NCI-H2171 treated with DMSO at 0.1 percent for 48 hours (cell line): ENCODE measurements at places on chromosomes 6 and 20.

GRCh38 chr6:170125456-170126300 lies 165.2 kb downstream of the DLL1 start:
- DNase-seq, result no peak

GRCh38 chr6:146358431-146359046 lies 185.1 kb upstream of the RAB32 start:
- DNase-seq, result no peak

DNA sequence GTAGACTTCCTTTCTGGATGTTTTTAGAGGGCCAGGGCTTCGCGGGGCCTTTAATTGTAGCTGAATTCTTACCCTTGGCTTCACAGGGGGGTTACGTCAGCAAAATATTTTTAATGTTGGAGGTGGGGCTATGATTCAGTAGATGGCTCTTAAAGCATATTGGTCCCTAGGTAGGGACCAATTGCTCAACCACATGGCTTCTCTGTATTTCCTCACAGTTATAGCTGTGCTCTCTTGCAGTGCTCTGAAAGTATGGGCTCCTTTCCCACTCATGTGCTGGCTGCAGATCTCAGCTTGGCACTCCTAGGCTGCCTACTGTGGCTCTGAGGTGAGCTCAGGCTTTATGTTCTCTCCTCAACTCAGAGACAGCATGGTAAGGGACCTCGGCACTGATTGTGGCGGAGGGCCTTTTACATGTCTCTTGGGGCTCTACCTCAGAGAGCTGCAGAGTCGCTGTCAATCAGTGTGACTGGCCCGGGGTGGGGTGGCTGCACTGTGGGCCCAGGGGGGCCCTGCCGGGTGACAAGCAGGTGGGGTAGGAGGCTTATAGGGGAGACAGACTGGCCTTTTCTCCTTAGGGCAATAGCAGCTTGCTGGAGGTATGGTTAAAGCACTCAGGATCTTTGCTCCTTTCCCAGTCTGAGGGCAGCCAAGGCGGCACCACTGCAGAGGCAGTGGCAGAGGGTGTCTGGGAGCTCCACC lies 318.0 kb downstream of the DOK5 start:
- DNase-seq, result no peak

- no peak for DNase-seq
These were observed 305.5 kb upstream of the SGK1 start for GRCh38 chr6:134623401-134623800.

- peak; percentile 11 for DNase-seq
These were observed 121.7 kb downstream of the EDN3 start for GRCh38 chr20:59421920-59422637.

GRCh38 chr6:125078602-125079321 lies 74.8 kb upstream of the TPD52L1 start:
- DNase-seq, result no peak

DNA sequence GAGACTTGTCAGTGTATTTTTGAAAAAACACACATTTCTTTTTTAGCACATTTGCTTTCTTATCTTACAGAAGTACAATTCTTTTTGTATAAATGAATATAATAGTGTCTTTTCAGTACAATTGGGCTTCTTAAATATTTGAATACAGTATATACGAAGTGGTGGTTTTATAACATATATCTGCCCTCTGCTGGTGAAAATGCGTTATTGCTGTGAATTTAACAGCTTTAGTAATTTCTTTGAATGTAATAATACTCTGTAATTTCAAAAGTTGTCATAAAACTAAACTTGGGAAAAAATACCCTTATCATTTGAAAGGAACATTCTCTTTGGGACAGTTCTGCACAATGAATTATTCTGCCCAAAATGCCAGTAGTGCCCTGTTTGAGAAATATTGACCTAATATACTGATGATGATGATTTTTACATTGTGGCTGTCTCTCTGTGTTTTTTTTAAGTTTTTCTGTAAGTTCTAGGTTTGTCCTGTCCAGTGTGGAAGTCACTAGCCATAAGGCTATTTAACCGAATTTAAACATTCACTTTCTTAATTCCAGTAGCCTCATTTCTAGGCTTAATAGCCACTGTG lies 19.0 kb downstream of the SMAP1 start:
- DNase-seq, result peak; percentile 49

- no peak for DNase-seq
These were observed 21.3 kb upstream of the EZR start for GRCh38 chr6:158840465-158840864.

DNA sequence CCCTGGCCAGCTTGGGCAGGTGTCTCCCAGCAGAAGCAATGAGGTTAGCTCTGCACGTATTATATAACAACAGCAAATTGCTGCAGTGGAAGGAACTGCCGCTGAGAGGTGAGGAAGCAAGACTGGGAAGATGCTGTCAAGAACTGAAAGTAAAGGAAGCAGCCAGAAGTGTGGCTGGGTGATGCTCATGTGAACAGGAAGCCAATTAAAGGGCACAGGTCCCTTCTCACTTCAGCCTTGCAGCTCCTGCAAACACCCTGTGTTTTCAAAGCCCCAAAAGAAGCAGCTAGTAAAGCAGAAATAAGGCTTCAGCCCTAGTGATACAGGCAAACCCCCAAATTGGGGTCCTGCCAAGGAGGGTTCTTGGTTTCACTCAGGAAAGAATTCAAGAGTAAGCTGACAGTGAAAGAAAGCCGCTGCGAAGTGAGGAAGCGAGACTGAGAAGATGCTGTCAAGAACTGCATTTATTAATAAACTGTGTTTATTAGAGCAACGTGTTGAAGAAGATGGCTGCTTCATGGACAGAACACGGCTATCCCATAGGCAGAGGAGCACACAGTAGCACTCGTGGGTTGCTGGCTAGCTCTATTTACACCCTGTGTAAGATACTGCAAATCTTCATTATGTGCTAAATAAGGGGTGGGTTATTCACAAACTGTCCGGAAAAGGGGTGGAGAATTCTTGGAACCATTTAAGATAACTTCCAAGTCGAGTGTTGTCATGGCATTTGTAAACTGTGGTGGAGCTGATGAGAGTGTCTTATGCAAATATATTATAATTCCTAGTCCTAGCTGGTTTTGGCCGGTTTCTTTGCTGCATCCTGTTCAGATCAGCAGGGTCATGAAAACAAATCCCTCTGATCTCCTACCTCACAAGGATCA lies 152.2 kb downstream of the LINC00237 start:
- no peak for DNase-seq

GRCh38 chr6:25747477-25747876 lies 7.1 kb upstream of the SLC17A4 start:
- no peak for DNase-seq

- DNase-seq, result no peak
These were observed 12.1 kb downstream of the SYNGAP1 start for GRCh38 chr6:33431880-33432541.

DNA sequence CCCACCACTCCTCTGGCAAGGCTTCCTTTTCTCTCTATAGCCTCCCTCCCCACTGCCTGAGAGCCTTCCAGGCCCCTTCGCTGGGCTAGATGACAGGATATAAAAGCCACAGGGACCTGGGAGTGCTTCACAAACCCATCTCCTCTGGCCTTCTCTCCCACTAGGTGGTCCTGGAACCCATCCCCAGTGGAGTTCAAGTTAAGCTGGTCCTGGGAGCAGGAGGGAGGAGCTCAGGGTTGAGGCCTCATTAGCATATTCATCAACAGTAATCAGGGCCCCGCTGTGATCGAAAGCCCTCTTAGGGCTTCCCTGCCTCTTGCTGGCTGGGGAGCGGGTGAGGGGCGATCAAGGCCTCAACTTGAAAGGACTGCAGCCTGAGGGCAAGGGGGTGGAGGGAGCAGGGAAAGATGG lies 9.1 kb downstream of the EBF4 start:
- DNase-seq, result no peak

DNA sequence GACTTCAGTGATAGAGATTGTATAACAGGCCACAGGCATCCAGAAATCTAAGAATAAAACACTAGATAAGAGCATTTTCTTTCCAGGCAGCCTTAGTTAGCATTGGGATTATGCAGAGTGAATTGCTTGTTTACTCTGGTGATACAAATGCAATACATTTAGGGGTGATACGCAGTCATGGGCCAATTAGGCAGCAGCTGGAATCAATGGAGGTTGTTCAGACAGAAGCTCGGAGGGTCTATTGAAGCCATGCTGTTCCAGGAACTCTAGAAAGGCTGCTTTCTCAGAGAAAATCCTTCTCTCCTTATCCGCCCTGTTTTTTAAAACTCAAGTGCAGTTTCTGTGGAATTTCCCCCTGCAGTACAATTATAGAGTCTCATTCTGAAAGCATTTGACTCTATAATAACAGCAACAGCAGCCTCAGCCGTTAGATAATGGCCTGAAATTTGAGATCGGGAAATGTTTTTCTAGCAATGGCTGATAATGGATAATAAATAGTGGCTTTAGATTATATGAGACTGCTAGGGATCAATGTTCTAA lies 364.3 kb upstream of the HS3ST5 start:
- DNase-seq, result peak; percentile 84

- no peak for DNase-seq
These were observed 115.6 kb upstream of the FAM83B start for GRCh38 chr6:54730767-54731630.

GRCh38 chr20:19807191-19807945 lies 49.3 kb downstream of the RIN2 start:
- DNase-seq, result peak; percentile 96

- peak; percentile 5 for DNase-seq
These were observed 39.2 kb downstream of the LIN28B start for GRCh38 chr6:104995989-104996617.

- no peak for DNase-seq
These were observed 68.6 kb upstream of the HDDC2 start for GRCh38 chr6:125370343-125370742.

DNA sequence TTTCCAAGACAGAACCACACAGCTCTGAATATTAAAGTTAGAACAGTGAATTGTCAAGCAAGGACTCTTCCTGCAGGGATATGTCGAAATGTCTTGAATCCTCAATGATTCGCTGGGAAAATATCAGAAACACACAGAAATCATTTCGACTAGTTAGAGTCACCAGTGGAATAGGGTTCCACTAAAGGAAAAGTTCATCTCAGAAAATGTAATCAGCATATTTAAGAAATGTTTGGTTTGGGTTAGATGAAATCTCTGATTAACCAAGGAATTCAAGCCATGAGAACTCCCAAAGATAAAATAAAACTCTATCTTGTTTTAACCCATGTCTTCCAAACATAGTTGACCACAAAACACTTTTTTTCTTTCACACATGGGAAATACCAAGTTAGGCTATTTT lies 621.0 kb upstream of the NRSN1 start:
- DNase-seq, result no peak

DNA sequence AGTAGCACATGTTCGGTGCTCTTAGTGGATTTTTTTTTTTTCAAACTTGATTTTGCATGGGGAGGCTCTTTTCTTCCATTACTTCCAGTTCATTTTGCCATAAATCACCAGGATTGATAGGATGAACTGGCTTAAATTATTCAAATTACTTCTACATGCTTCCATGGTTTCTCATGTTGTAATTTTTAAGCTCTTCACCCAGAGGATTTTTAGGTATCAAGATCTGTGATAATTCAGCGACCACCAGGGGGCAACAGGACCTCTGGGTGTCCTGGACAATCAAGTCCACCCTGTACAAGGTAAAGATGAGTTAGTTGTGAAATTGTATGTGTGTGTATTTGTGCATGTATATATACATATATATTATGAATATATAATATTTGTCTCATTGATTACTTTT lies 4.2 kb upstream of the EPHA7 start:
- peak; percentile 54 for DNase-seq

- no peak for DNase-seq
These were observed 30.1 kb downstream of the REPS1 start for GRCh38 chr6:138957903-138958302.
